ENCODE measurements at places on chromosomes 7 and 10.

GRCh38 chr10:73911553-73912004 is 647 bp downstream of the PLAU start:
- DNase-seq: no peak

DNA sequence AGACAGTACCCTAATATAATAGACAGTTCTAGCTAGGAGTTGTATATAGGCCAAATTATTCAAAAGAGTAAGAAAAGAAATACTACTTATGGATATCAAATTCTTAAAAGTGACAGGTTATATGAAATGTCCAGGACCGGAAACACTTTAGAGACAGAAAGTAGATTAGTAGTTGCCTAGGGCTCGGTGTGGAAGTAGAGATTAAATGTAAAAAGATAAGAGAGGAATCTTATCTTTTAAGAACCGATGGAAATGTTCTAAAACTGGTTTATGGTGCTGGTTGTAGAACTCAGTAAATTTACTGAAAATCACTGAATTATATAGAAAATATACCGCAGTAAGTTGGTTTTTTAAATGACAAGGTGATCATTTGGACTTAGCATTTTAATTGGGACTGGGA is 147.5 kb upstream of the ASAH2 start:
- DNase-seq: no peak

- no peak for DNase-seq
Observed at GRCh38 chr7:15577600-15577999, 15.8 kb upstream of the AGMO start.

GRCh38 chr10:19499291-19499770 is 316.9 kb upstream of the PLXDC2 start:
- DNase-seq: no peak

- DNase-seq: no peak
Observed at GRCh38 chr10:62726638-62727037, 77.9 kb upstream of the ADO start.

- no peak for DNase-seq
Observed at GRCh38 chr10:60375293-60376004, 14.2 kb downstream of the ANK3 start.

DNA sequence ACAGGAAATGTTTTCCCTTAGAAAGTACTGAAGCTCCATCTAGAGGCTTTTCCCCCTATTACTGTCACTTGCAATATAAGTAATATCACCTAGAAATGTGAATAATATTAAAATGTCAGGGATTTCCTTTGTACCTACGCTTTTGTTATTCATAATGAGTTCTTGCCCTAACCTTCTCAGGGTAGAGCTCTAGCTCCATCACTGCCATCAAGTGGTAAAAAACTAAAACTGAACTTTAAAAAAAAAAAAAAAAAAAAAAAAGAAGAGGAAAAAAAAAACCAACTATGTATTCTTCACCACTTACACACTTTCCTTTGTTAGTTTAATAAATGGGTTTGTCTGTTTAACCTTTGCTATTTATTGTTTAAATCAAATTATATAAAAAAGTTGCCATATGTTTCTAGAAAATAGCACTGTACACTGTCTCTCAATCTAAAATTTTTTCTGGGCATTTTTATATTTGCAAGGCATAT is 49.9 kb downstream of the DNAJC1 start:
- DNase-seq: no peak

GRCh38 chr10:22489975-22490374 is 144.7 kb downstream of the SPAG6 start:
- DNase-seq: no peak

DNA sequence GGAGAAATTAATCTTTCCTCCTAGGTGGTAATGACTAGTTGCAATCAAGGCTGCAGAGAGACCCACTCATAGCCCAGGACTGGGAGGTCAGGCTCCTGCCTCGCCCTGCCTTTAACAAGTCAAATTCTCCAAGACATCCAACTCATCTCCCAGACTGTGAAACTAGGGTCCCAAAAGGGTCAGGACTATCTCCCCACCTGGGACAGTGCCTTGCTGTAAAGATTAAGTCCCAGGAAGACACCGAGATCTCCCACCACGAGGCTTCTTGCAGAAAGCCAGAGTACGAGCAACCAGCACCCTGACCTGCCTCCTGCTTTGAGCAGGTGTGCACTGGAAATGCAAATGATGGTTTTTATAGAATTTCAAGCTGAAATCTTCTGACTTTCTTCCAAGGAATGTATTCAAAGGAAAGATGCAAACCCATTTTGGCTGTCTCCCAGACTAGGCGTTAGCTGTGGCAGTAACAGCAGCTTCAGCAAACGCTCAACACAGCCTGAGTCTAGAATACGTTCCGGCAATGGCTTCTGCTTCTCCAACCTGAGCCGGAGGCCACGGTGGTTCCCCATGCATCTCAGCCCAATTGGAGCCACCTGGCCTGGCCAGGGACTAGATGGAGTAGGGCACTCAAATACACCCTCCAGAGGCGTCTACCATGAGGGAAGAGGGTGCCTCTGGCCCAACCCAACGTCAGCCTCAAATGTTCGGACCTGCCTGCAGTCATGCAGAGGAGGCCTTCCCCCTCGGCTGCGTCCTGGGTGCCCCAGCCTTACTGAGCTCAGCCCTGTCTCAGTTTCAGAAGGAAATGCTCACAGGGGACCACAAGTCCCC is 170.4 kb downstream of the PRKAG2 start:
- DNase-seq: no peak

GRCh38 chr10:3554121-3554522 is 230.9 kb downstream of the KLF6 start:
- DNase-seq: no peak

DNA sequence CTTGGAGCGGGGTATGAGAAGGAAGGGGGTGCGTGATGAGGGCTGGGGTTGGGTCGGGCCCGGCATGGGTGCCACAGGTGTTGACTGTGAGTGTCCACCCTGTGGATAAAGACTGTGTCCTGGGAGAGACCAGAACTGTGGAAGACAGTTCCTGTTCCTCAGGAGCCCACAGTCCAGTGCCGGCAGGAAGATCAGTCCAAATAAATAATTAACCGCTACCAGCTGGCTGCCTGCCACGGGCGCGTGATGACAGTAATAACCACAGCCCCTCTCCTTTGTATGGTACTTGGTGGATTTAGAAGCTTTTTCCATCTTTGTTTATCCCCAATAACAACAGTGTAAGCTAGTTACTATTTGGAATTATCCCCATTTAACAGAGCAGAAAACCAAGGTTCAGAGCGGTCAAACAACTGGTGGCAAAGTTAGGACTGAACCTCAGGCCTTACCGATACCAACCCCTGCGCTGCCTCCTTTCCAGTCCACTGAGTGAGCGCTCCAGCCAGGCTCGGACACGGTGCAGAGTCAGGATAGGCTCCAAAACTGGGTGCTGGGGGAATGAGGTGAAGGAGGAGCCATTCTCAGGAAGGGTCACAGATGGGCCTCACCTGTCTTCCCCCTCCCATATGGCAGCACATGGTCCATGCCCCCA is 5.1 kb downstream of the ZMIZ1 start:
- no peak for DNase-seq

- no peak for DNase-seq
Observed at GRCh38 chr10:50469778-50470193, 154.0 kb downstream of the SGMS1 start.

DNA sequence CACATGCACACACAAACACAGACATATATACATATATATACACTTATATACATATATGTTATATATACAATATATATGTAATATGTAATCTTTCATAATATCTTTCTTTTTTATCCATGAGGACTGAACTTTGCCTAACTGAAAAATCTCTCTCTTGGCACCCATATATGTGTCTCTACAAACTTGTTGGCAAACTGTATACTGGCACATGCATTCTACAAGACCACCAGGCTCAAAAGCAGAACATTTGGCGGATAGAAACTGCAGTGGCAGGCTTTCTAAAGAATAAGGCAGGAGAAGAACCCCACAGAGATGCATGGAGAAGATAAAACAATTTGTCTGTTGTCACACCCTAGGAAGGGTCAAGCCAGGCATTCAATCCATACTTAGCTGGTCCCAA is 165.3 kb downstream of the NRG3 start:
- DNase-seq: no peak

DNA sequence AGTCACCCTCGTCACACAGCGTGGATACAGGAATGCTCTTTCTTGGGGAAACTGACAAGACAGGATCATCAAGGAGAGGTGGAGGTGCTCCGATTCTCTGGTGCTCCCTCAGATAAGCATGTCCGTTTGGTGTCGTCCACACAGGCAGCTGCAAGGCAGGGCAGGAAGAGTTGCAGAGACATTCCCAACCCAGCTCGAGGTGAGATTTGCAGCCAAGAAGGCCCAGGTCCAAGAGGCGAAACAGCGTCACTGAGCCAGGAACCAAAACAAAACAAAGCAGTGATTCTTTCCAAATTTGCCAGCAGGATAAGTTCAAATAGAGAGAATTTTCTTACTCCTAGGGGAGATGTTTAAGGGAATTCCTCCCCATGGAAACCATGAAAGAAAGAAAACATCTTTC is 386.5 kb upstream of the PFKP start:
- no peak for DNase-seq

GRCh38 chr10:14074062-14074884 is 256.5 kb downstream of the FRMD4A start:
- no peak for DNase-seq

DNA sequence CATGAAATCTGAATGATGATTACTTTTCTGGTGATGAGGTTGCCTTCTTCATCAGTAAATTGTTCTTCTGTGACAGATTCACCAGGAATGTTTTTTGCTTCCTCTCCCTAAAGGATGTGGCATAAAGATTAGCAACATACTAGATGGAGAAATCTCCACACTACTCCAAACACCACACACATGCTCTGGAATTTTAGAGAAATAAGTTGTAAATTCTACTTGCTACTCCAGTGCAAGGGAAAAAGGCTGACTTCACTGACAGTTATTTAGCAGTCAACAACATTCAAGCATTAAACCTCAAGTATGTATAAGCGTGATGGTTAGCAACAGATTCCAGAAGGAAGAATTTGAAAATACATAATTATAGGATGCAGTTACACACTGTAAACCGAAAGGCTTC is 137.9 kb upstream of the CCDC6 start:
- no peak for DNase-seq

DNA sequence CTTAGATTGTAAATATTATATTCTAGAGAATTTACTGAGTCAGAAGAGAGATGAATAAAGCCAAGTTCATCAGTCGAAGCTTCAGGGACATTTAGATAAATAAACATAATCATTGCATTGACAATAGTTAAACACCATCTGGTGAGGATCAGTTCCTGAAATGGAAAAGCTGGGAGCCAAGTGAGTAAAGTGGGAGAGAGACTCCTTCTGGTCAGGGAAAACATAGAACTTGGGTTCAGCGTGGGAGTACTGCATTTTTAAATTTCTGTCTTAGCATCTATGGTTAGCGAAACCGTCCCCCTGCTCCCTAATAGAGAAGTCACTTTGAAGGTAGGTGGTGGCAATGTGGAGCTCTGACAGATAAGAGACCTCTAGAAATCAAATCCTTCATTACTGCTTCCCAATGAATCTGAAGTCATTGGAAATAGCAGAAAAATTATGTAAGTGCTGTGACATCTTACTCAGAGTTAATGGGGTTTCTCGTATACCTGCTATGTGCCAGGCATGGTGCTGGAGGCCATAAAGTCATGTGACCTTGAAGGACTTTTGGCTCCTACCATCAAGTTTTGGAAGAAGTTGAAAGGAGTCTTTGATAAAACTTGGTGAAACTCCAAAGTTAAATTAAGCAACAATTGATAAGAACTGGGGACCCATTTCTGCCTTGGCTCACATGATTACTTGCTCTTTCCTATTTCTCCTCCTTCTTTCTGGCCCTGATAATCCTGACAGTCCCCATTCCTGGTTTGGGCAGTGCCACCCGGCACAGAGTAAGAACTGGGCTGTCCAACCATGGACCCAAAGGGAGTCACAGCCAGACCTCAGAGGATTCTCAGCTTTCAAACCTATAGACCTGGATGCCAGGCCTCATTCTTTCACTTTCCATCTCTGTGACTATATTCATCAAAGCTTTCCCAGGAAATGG is 211.2 kb downstream of the C7orf25 start:
- DNase-seq: no peak

DNA sequence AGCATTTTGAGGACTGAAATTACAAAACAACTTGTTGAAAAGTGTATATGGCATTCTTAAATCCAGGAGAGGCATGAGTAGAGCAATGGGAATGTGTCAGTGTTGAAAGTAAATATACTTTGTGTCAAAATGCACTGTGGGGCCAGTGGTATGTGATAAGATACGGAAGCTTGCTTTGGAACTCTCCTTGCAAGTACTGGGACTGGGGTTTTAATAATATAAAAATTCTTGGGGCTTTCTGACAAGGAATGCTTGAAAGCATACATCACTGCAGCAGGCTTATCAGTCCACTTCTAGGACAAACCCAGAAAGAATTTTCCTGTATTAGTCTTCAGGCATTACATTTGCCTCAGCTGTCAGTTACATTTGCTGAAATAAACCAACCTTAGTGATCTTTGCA is 472.8 kb upstream of the FZD8 start:
- DNase-seq: no peak

- no peak for DNase-seq
Observed at GRCh38 chr7:133748443-133749407, 378.4 kb upstream of the LRGUK start.

DNA sequence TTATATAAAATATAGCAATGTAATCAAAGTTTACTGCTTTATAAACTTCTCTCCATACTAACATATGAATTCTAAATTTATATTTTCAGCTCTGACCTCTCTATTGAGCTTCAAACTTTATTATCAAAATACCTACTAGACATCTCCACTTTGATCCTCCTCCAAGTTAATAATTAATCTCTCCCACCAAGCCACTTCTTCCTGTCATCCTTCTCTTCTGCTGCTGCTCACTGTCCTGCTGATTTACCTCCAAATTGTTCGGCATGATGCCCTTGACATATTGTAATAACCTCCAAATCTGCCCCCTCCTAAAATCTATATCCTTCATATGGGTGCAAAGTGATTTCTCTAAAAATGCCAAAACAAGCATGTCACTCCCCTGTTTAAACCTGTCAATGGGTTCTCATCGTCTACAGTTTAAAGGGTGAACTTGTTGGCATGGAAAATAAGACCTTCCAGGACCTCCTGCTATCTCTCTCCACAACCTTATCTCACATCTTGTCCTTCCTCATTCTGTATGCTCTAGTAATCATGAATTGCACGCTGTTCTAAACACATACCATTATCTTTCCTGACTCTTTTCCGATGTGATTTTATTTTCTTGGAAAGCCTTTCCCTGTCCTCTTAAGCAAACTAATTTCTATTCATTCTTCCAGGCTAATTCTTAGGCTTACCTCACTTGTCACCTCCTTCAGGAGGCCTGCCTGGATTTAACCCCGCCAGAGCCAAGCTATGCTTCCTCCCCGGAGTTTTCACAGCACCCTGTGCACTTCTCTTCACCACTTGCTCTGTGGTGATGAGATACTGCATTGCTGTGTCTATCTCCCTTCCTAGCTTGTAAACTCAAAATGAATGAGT is 52.1 kb upstream of the STK17A start:
- no peak for DNase-seq

DNA sequence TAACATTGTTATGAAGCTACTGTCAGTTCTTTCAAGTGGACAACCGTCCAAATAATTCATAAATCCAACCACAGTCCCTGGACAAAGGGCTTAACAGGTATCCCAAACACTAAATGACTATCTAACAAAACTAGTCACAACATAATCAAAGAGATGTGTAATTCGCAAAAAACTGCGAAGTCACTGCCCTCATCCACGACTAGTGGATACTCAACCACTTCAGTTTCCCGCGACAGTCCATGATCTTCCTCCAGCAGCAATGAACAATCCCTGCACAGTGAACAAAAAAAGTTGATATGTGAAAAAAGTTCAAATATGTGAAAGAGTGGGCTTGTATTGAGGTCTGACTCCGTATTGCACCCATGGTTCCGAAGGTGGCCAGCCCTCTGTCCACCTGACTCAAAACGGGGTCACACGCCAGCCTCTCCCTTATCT is 287 bp downstream of the DCLRE1A start:
- DNase-seq: no peak
